ENCODE measurements at places on chromosomes 4 and X.

DNA sequence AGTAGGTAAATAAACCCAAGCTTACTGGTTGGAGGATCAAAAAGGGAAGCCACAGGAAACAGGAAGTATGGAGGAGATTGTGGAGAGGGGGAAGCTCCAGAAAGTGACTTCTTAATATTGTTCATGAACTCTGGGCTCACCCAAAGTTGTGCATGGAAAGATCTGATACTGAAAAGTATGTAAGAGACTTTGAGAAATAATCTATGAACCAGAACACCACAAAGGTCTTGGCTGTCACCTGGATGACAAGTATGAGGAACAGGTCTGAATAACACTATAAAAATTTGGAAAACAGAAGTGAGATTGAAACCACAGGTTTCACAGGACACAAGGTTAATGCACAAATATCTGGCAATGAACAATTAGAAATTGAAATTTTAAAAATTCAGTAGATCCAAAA is 567.4 kb downstream of the INPP4B start:
- DNase-seq, result no peak

GRCh38 chrX:8927066-8927635 is 106.8 kb downstream of the FAM9B start:
- no peak for DNase-seq

- DNase-seq, result no peak
Measured at GRCh38 chrX:100747090-100747489, 15.2 kb upstream of the SYTL4 start.

- no peak for DNase-seq
Measured at GRCh38 chr4:140426610-140427105, 790 bp downstream of the CLGN start.

DNA sequence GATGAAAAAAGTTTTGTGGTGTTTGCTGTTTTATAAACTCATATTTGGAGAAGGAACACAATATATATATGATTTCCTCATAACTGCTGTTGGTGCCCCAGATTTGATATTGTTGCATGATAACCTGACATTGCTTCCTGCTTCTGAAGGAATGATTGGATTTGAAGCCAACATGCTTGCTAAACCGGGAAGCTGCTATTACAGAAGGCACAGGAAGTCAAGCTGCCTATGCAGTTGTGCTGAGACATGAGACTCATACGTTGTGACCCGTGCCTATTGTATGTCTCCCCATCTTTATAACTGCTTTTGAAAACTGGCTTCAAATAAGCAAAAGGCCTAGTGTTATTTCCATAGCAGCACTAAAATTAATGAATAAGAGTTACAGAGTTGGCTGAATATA is 32.9 kb downstream of the GAB1 start:
- no peak for DNase-seq

- DNase-seq, result no peak
Measured at GRCh38 chr4:83272900-83273299, 11.7 kb downstream of the COQ2 start.

- no peak for DNase-seq
Measured at GRCh38 chr4:78519962-78520361, 31.6 kb upstream of the ANXA3 start.

- DNase-seq, result no peak
Measured at GRCh38 chr4:48862661-48863060, 31.8 kb downstream of the OCIAD1 start.

- no peak for DNase-seq
Measured at GRCh38 chr4:158005021-158005420, 167.8 kb downstream of the GASK1B start.
